ENCODE measurements at places on chromosomes 5 and 9. TPM values are rescaled to one million over a fixed set of nuclear protein-coding genes. Genes with fewer than 3 reads are reported as not detected.

DNA sequence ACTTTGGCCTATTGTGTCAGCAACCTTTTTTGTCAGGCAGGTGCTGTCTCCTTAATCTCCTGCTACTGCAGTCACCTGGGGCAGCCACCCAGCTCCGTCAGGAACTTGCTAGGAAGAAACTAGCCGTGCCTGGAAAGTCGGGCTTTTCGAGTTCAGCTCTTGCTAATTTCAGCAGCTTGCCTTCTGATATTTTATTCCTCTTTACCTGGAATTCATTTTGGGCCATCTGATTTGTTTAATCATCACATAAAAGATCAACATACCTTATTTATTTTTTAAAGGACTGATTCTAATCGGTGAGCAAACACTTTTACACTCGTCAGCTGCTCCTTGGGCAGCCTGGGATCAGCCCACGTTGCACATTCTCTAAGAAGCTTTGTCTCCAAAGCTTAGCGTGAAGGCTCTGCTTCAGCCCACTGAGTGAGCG is 42.2 kb downstream of the PRLR start:
- DNase-seq, result no peak

DNA sequence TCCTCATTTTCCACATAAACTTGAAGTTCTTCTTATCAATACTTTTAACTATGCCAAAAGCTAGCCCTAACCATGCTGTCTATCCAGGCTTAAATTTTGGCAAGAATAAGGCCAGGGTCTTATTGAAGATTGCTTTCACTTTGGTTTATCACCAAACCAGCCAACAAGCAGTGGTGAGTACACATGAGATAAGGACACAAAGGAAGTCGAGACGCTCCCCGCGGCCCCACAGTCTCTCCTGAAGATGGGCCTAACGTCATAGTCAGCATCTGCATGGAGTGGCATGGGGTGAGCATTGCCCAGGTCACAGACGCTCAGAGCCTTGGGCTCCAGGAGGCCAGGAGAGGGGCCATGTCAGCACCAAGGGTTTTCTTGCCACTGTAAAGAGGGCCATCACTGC is 80.3 kb downstream of the ATPSCKMT start:
- no peak for DNase-seq

DNA sequence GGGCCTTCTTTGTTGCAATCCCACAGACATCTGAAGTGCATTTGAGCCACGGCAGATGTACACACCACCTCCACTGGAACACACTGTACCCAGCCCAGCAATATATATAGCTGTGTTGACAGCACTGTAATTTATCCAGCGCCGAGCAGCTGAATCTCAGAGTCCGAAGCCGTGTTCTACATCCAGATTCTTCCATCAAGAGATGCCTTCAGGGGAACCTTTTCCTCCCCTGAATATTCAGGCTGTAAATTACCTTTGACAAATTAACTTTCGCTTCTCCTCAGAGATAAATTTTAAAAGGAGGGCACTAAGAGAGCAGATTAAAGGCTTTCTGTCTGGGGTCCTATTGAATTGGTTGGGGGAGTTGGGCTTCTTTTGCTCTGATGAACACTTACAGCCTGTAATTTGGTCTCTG is 76.4 kb downstream of the ROR2 start:
- DNase-seq, result no peak

DNA sequence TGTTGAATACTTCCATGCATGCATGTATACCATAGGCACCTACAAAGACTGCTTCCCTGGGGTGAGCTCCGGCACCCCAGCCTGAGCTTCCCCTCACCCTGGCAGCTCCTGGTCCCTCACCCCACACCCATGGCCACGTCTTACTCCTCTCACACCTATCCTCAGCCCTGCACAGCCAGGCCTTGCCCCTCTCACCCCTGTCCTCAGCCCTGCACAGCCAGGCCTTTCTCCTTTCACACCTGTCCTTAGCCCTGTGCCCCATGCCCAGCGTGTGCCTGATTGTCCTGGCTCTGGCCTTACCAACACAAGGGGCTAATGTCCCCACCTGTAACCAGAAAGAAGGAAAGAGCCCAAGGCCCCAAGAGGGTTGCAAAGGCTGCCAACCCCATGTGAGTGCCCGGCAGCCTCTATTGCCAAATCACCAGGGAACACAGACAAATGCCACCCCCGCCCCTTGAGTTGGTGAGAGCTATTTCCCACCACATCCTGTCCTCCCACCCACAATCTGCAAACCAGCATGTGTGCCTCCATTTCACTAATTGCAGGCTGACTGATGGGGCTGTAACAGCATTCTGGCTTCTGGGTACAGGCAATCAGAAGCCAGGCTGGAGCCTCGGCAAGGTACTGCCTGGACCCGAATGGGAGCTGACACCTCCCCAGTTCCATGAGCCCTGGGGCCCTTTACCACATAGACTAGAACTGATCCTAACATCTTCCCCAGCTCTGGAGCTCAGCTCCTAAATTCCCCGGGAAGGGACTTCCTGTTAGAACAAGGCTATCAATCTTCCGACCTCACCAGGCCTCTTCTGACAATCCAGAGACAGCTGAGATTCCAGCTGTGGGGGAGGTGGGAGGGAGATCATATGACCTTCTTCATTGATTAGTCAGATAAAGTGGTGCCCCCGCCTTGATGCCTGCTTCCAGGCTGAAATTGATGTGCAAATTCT is 78.2 kb downstream of the FAM114A2 start:
- DNase-seq, result no peak

The CFAP157 gene
- not detected for total RNA-seq

Measured in heart left ventricle (tissue), 16 donors.